Memory B cell (primary cell): ENCODE measurements at places on chromosomes 7 and 10.

GRCh38 chr7:26686448-26686981 lies 177.9 kb downstream of the SKAP2 start:
- peak; percentile 36 for DNase-seq

DNA sequence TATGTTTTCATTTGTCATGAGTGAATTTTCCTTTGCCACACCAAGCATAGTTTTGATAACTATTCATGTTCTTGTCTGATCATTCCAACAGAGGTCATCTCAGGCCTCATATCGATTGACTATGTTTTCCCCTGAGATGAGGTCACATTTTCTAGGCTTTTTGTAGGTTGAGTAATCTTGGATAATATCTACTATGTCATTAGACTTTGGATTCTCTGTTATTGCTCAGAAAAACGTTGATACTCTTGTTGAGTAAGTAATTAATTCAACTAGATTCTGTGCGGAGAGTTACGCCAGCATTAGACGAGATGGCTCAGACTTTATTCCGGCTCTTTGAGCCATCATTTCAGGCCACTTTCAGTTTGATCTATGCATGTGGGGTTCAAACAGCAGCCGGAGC lies 57.7 kb downstream of the KLF6 start:
- DNase-seq: no peak

DNA sequence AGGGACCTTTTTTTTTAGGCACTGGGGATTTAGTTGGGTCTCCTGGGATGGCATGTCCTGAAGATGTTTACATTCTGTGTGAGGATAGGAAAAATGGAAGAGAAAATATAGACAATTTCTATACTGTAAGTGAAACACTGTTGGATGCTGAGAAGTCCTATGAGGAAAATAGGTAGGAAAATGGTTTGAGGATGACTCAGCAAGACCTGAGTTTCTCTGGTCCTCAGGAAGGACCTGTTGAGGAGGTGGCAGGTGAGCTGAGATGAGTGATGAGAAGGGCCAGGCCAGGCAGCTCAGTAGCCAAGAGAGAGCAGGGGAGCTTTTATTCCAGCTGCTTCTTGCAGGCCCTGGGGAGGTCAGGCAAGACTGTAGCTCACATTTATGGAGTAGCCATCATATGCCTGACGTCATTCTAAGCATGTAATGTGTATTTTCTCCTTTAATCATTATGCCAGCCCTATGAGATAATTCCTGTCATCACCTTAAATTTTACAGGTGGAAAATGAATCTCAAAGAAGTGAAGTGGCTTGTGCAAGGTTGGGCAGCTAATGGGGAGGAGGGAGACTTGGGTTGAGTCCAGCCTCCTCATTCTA lies 19.1 kb upstream of the LRRC18 start:
- DNase-seq: no peak

DNA sequence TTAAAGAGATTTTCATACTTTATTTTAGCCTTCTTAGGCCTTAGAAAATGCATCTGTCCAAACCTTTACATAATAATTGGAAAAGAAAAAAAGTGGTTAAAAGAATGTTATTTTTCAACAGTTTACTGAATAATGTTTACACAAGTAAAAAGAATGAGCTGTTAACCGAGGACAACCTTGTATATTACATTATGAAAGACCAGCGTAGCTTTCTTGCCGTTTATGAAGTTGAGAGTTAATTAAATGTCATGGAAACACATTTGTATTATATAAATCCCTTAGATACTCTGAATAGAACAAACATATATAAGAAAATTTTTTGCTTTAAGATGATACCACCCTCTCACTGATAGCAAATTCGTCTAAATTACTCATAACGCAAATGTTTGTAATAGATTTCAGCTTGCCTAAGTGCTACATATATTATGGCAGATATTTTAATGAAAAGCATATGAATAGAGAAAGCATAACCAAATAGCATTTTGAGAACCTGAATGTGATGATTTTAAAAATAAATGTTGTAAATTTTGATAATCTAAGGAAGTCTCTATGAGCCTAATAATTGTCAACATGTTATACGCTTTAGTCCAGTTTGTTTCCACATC lies 9.1 kb downstream of the CACNB2 start:
- no peak for DNase-seq

GRCh38 chr10:114758331-114758730 lies 63.2 kb upstream of the FHIP2A start:
- no peak for DNase-seq

GRCh38 chr7:5594616-5595544 lies 171.2 kb upstream of the TNRC18 start:
- no peak for DNase-seq

DNA sequence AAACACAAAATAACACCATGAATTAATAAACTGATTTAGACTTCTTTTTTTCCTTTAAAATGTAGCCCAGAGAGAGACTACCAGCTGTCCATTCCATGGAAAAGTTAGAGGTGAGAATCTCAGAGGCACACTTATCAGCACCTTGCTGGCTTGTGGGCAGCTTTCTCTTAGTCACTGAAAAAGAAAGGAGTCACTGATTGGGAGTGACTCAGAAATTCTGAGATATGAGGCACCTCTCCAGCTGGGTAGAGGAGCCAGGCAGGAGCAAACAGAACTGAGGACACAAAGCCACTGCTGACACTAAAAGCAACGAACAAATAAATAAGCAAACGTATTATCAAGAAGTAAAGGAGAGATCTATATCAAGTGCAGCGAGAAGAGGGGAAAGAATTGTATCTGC lies 310.6 kb downstream of the PARD3 start:
- no peak for DNase-seq

DNA sequence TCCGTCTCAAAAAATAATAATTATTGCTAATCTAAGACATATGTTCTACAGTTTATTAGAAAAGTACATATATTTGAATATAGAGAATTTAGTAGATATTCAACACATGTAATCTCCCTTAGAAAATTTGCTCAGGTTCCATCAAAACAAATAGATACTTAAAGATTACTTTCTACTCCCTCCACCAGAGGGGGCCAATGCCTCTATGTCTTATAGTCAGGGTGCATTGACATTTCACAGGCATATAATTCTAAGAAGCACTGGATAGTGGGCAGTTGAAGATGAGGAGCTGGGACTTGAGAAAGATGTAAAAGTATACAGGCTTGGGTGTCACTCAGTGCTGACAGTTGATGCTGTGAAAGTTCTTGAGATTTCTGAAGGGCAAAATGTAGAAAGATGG lies 301.6 kb upstream of the HPS1 start:
- no peak for DNase-seq

DNA sequence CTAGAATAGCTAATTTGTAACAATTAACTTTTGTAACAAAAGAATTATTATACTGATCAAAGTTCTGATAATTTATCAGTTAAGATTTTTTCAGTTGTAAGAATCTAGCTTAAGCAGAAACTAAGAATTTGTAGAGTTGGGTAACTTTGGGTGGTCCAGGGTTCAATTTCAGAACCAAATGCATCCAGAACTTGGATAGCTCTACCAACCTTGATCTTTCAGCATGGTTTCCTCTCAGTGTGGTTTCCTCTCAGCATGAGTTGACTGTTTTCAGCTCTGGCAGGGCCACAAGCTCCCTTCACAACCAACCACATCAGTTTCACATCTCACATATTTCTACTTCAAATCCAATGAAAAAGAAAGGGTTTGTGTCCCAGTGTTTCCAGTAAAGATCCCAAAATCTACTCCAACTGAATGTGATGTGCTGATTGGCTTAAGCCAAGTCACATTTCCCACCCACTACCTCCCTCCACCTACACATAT lies 3.3 kb upstream of the FAS start:
- DNase-seq: no peak

GRCh38 chr7:131124001-131124629 lies 203.6 kb upstream of the MKLN1 start:
- peak; percentile 82 for DNase-seq

GRCh38 chr7:12111422-12112405 lies 99.4 kb upstream of the TMEM106B start:
- no peak for DNase-seq

DNA sequence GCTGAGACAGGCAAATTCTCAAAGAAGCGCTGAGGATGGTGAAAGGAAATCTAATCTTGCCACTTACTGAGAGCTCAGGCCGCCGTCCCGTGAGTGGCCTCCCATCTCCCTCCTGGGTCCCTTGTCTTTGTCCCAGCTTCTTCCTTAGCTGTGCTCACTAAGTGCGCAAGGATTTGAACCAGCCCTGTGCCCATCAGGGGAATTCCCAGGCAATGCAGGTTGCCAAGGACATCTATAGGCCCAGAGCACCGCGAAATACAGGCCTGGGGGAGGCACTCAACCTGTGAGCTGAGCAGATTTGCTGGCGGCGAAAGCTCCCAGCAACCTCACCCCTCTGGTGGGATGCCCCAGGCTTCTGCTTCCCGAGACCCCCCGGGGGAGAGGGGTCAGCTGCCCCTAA lies 64.8 kb downstream of the OAT start:
- DNase-seq: no peak

DNA sequence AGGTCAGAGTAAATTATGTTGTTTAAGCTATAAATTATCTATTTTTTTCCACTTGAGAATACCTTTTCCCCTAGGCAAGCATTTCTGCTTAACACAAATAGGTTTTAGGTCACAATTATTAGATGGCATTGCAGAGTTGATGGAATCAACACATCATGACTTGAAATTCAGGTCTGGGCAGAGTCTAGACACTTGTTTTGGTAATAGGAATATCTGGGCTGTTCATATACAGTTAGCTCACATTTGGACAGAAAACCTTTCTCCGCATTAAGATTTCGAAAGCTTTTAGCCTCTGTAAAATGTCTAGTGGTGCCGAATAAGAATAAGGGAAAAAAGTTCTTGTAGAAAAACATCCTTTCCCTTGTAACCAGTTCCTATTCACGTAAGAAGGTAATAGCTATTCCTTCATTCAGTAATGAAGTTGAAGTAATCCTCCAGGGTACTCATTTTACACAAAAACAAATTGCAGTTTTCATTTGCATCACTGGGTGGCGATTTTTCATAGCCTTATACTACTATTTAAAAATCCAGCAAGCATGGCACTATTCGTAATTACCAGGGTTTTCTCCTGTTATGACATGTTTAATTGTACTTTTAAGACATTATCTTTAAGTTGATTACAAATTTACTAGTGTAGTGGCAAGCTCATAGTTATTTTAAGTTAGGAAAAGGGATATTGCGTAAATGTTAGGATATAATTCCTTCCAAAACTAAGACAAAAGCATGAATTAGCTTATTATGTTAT lies 37.0 kb downstream of the RPA3 start:
- peak; percentile 59 for DNase-seq

GRCh38 chr10:26727005-26727404 lies 29.5 kb downstream of the PDSS1 start:
- DNase-seq: no peak

DNA sequence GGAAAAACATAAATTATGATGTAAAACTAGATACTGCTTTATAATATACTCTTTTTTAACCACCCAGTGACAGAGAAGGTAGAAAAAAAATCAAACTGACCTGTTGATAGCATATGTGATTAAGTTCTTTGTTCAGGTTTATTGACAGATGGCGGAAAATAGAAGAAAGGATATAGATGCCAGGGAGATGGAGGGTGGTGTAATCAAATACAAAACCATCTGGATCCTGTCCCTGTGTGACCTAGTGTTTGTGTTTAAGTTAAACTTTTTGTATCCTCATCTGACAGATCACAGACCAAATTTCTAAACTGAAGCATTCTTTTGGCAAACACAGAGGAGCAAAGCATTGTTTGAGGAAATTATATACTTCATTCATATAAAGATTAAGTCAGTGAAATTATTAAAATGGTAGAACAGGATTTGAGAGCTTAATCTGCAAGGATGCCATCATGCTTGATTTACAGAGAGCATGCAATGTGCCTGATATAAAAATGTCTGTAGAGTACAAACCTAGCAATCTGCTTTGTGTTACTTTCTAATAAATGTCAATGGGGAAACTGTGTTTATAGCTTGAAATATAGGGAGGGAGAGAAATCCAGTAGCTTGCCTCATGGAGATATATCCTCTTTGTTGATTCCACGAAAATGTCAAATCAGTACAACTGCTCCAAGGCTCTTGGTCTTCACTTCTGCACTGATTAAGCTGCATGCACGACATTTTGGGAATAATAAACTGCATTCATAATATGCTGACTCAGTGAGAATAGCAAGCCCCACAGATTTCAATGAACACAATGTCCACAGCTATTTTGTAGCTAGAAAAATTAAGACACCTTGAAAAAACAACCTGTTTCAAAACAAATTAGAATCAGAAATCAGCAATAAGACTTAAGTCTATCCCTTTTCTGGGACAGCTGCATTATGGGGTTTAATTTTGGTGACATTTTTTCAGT lies 39.0 kb downstream of the SEM1 start:
- DNase-seq: no peak

GRCh38 chr7:43649755-43650274 lies 66.9 kb downstream of the STK17A start:
- DNase-seq: peak; percentile 56
